Activated T-helper 1 cell treated with anti-CD3 and anti-CD28 coated beads, Interleukin-2, amount 50 U/mL, for 16 hours (primary cell): ENCODE measurements at places on chromosomes 12 and 14.

GRCh38 chr14:28635387-28635786, 131.2 kb upstream of the FOXG1 start:
- DNase-seq: no peak

GRCh38 chr14:56585461-56586084, 6.0 kb downstream of the TMEM260 start:
- no peak for DNase-seq

DNA sequence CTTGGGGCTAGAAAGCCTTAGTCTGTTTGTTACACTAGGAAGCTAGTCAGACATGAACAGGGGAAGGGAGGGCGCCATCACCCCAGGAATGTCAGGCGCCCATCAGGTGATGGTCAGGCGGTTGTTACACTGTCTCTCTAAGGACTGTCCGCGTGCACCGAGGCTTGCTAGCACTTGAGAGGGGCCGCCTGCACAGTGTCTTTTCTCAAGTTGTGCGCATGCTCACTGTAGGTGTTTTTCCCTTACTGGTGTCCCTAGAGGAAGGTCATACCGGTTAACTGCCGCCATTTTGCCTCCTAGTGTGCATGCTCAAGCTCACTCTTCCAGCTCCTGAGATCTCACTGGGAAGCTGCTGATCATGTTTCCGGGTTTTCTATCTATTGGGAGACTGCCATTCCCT, 855.0 kb upstream of the TMEM132C start:
- no peak for DNase-seq

DNA sequence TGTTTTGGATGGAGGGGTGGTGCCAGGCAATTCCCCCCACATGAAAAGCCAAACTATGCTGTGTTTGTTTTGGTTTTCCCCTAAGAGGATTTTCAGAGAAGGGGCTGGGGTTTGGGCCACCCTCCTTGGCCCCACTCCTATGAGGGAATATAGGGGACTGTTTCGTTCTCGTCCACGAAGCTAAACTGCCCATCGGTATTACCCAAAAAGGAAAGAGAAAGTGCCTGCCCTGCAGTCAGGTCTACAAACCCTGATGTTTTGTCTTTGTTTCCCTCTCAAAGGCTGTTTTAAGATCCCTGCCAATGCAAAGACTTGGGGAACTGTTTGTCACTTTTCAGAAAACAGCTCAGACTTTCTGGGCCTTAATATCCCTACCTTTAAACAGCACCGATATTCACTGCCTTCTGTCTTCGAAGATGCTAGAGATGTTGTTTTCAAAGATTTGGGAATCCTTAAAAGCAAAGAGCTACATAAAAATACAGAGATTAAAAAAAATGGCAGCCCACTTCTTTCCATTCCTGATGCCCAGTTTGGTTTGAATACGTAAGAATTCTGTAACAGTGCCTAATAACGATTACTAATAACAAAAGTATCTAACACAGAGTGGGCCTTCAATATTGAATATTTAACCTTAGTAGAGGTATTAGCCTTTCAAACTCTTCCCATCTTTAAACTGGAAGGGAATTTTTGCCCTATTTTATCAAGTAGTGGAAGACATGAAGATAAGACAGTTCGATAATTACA, 518.4 kb downstream of the MED13L start:
- DNase-seq: no peak

DNA sequence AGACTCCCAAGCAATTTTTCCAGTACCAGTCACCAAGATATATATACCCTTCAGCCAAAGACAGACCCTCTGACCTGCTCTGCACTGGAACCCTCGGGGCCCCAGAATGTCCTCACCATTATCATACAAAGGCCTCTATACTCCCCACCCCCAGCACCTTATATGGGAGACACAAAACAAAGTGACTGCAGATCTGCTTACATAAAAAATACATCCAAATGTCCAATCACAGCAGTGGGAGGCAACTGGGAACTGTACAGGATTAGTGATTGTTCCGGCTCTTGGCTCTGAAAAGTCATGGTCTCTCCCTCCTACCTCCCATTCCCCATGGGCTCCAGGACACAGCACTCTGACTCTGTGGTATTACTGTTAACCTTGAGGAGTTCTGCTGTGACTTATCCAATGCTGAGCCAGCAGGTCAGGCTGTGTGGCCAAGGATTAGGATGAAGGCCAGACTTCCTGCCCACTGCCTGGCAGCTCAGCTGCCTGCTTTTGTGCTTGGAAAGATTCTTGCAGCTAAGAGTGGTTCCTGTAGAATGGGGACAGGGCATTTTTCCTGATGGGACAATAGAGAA, 13.7 kb downstream of the OXA1L start:
- DNase-seq: no peak
